ENCODE measurements at places on chromosomes 5 and 9. TPM values are rescaled to one million over a fixed set of nuclear protein-coding genes. Genes with fewer than 3 reads are reported as not detected.

GRCh38 chr5:173330338-173331206, 2.4 kb upstream of the STC2 start:
- no peaks in the 10 kb centered on the region for H3K36me3 ChIP-seq
- peak overlapping the region; percentile 86 for H3K4me3 ChIP-seq
- H3K4me1 ChIP-seq, result peaks cover 43% of the 10 kb centered on the region
- peaks cover 75% of the 10 kb centered on the region for H3K27me3 ChIP-seq
- no peak for DNase-seq

- H3K27ac ChIP-seq, result no peak overlapping the region
- no peaks in the 10 kb centered on the region for H3K36me3 ChIP-seq
- H3K4me3 ChIP-seq, result no peak overlapping the region
- DNase-seq, result no peak
- peaks cover 6% of the 10 kb centered on the region for H3K4me1 ChIP-seq
Measured at GRCh38 chr9:93296889-93297480, 113.0 kb downstream of the WNK2 start.

DNA sequence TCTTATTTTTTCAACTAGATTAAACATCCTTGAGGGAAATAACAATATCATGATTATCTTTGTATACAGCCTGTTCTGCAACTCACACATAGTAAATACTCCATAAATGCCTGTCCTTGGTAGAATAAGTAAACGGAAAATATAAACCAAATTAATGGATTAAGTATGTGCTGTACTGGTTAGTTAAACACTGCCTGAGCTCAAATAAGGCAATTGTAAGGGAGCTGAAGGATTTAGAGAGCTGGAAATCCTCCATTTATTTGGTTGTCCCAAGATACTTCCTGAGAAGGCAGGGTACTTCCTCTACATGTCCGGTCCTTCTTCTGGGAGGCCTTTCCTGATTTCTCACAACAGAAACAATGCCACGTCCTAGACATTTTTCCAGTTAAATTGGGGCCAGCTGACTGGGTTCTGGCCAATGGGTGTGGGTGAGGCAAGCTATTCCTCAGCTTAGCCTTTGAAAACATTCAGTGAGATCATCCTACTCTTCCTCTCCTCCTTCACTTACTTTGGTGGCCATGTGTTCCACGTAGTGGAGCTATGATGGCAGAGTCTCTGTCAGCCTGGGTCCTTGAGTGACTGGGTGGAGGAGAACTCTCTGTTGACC, 8.5 kb upstream of the C1QTNF3 start:
- no peak for DNase-seq
- H3K27me3 ChIP-seq, result no peaks in the 10 kb centered on the region
- no peak overlapping the region for H3K27ac ChIP-seq
- H3K36me3 ChIP-seq, result peaks cover 41% of the 10 kb centered on the region

- peak; percentile 47 for DNase-seq
- H3K4me3 ChIP-seq, result no peak overlapping the region
- no peaks in the 10 kb centered on the region for H3K27me3 ChIP-seq
- no peak overlapping the region for H3K27ac ChIP-seq
Measured at GRCh38 chr5:39376293-39376714, 12.0 kb upstream of the C9 start.

DNA sequence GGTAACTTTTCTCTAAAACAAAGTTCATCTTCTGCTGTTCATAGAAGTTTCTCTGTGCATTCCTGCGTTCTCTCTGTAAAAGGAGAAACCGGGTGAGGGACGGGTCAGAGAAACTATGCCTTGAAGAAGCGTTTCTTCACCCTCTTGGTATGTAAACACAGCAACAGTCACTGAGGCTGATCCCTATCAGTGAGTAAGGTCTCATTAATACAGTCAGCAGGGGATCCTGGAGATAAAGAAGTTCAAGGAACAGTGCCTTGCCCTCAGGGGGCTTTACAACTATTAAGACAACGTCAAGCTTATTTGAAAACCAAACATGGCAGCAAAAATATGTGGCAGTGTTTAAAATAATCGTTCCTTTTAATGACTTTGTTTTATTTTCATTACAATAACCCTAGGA, 202.9 kb upstream of the IL12B start:
- no peaks in the 10 kb centered on the region for H3K27me3 ChIP-seq
- H3K4me3 ChIP-seq, result no peak overlapping the region
- no peak for DNase-seq
- H3K36me3 ChIP-seq, result no peaks in the 10 kb centered on the region
- H3K4me1 ChIP-seq, result no peaks in the 10 kb centered on the region
- H3K27ac ChIP-seq, result no peak overlapping the region

ADAM19 gene
- total RNA-seq, result 11.3 TPM

MPDZ gene
- total RNA-seq, result 76.1 TPM

CD274 gene
- not detected for total RNA-seq

ZNF782 gene
- 7.9 TPM for total RNA-seq

CER1 gene
- total RNA-seq, result 0.32 TPM
